Daoy (cell line): ENCODE measurements at places on chromosomes 4 and X. TPM values are rescaled to one million over a fixed set of nuclear protein-coding genes. Genes with fewer than 3 reads are reported as not detected.

DNA sequence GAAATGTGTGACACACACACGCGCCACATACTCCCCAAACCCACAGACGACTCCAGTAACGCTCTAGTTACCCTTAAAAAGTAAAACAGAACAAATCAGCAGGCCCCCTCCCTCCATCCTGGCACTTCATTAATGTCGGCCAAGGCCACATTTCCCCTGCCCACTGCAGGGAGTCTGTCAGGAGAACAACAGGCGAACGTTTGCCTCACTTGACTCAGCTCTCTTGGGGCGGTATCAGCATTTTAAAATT is 671 bp upstream of the FHIP1A start:
- DNase-seq = no peak

ACTRT1 gene
- not detected in 2 replicates for total RNA-seq

DNA sequence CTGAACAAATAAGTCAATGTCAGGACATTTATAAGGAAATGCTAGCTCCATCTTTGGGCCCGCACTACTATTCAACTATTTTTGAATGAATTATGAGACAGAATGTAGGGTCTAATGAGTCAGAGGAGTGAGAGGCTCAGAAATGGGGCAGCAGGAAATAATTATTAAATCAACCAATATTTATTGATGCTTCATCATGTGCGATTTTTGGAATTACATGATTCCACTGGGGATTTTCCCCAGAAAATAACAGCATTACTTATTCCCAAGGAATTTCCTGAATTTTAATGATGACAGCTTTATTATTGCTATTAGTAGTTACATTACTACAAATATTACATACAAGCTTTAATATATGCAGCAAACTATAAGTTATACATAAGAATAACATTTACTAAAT is 49.3 kb upstream of the PHF8 start:
- no peak for DNase-seq

VEGFD gene
- 1.1 TPM in 1 of 2 replicates, not detected in the other for total RNA-seq

GRCh38 chrX:68511255-68511654 is 12.4 kb downstream of the YIPF6 start:
- DNase-seq = peak; percentile 23

PRDX4 gene
- total RNA-seq = 208 and 222 TPM in 2 replicates

DNA sequence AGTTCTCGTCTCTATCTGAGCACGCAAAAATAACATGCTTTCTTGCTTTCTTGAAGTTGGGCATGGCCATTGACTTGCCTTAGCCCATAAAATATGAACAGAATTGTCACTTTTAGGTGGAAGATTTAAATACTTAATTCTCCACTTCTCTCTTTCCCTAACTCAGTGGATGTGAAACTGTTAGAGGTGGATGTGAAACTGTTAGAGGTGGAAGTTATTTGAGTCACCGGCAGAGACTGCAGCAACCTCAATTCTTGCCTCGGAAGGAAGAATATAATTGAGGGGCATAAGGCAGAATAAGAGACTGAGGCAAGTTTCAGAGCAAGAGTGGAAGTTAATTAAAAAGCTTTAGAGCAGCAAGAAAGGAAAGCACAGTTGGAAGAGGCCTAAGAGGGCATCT is 2.8 kb upstream of the PARM1 start:
- DNase-seq = no peak
